ENCODE measurements at places on chromosomes 16 and 17.
A peak's percentile ranks its signal among the peaks of the same experiment; 100 is the strongest.

GRCh38 chr17:32277284-32277683 is 11.7 kb downstream of the RHBDL3 start:
- DNase-seq, result no peak

- no peak for DNase-seq
These were observed 375.7 kb upstream of the CDH11 start for GRCh38 chr16:65497571-65497970.

DNA sequence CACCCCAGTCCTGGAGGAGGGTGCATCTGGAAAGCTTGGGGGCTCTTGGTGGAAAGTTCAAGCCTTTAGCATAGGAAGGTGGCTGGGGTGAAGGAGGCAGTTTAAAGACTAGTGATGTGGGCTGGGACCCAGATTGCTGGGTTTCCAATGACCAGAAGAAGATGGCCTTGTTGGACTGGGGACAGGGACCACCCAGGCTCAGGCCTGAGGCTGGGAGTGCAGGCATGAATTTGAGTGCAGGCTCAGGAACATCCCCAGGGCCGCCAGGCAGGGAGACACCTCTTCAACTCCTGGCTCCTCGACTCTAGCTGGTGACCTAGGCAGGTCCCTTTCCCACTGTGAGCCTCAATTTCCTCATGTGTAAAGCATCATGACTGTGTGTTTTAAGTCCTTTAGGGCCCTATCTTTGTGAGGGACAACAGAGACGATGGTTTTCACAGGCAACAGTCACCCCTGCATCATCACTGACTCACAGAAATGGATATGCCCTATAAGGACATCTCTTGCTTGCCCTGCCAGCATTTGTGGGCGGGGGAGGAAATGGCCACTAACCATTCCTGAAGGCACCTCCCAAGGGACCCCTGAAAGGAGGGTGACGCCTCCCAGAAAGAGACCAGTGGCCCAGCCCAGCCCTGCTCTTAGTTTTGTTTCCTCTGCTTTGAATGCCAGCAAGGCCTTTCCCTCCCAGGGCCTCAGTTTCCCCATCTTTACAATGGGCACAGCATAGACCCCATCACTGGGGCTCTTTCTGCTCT is 11.1 kb downstream of the NLRC5 start:
- peak; percentile 85 for DNase-seq

DNA sequence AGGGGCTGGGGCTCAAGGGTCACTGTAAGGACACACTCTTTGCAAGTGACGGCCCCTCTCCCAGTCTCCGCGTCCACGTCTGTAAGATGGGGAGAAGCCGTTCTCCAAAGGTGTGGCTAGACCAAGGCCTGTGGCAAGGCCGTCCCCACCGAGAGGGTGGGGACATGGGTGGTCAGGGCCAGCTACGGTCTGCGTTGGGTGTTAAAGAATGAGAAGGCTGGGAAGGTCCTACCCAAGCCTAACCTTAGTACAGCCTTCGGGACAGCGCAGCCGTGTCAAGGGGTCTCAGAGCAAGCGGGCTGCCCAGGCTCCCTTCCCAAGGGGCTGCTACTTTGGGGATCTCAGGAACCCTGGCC is 1.9 kb downstream of the C1QTNF8 start:
- no peak for DNase-seq

DNA sequence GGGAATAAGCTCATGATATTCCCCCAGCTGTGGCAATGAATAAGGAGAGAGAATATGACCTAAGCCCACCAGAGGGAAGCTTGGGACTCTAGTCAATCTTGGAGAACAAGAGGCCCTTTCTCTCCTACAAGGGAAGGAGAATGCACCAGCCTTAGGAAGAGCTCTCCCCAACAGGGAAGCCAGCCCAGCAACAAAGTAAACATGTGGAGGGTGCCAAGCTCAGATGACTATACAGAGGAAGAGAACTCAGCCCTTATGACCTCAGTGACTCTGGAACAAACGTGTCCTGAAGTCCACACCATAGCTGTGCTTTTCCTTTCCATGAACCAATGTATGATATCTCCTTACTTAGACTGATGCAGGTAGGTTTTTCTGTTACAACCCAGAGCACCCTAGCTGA is 219.7 kb downstream of the GSG1L start:
- DNase-seq, result no peak

GRCh38 chr17:41521574-41522261 is 3.0 kb upstream of the KRT15 start:
- DNase-seq, result peak; percentile 44

- no peak for DNase-seq
These were observed 30.9 kb downstream of the FAM222B start for GRCh38 chr17:28811651-28812090.

GRCh38 chr17:47057830-47058229 is 78.8 kb upstream of the RPRML start:
- DNase-seq, result no peak

DNA sequence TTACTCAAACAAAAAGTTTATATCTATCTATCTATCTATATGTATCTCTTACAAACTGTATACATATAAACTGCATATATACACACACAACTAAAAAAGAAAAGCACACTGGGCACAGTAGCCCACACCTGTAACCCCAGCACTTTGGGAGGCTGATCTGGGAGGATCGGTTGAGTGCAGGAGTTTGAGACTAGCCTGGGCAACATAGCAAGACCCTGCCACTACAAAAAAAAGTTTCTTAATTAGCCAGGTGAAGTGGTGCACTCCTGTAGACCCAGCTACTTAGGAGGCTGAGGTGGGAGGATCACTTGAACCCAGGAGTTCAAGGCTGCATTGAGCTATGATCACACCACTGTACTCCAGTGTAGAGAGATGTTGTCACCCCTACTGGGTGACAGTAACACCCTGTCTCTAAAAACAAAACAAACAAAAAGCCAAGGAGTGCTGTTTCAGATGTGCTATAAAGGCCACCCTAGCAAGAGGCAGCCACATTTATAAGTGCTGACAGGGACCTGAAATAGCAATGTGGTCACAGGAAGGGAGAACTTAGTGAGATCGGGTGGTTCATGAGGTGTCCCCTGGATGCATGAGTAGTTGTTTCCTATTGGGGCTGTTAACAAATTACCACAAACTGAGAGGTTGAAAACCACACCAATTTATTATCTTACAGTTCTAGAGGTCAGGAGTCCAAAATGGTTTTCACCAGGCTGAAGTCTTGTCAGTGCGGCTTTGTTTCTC is 4.8 kb downstream of the CD2BP2 start:
- no peak for DNase-seq

- peak; percentile 32 for DNase-seq
These were observed 18.5 kb downstream of the TOP2A start for GRCh38 chr17:40399185-40399584.

GRCh38 chr16:73390936-73391335 is 343.0 kb upstream of the ZFHX3 start:
- peak; percentile 88 for DNase-seq

GRCh38 chr17:28733346-28733745 is 4.8 kb downstream of the NEK8 start:
- DNase-seq, result no peak

GRCh38 chr17:32976131-32976530 is 15.5 kb upstream of the SPACA3 start:
- no peak for DNase-seq

- DNase-seq, result no peak
These were observed 6.1 kb upstream of the STAC2 start for GRCh38 chr17:39231591-39232551.

GRCh38 chr16:85923153-85924021 is 24.4 kb downstream of the IRF8 start:
- no peak for DNase-seq

DNA sequence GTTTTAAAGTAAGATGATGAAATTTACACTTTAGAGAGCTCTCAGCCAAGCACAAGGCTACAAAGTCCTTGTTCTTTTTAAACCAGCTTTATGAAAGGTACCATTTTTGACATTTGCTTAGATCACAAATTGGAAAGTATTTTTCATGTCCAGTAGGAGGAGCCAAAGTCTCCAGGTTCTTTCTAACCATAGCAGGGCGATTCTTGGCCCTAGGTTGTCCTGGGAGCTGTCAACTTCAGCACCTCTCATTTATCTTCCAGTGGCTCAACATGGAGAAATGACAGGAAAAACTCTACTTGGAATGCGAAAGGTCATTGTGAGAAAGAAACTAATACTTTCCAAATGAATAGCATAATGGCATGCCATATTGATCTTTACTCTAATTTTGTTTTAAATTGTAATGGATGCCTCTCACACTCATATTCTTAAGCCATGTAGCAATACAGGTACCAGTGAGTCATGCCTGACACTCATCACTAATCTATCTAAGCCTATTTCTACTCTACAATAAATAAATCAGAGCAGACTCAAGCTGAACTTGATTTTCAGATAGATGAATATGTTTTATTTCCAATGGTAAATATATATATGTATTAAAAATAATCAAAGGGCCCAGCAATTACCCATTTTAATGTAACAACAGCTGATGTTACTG is 919.1 kb upstream of the EEF2KMT start:
- DNase-seq, result no peak

- no peak for DNase-seq
These were observed 35.0 kb downstream of the NECAB2 start for GRCh38 chr16:84003038-84003437.

DNA sequence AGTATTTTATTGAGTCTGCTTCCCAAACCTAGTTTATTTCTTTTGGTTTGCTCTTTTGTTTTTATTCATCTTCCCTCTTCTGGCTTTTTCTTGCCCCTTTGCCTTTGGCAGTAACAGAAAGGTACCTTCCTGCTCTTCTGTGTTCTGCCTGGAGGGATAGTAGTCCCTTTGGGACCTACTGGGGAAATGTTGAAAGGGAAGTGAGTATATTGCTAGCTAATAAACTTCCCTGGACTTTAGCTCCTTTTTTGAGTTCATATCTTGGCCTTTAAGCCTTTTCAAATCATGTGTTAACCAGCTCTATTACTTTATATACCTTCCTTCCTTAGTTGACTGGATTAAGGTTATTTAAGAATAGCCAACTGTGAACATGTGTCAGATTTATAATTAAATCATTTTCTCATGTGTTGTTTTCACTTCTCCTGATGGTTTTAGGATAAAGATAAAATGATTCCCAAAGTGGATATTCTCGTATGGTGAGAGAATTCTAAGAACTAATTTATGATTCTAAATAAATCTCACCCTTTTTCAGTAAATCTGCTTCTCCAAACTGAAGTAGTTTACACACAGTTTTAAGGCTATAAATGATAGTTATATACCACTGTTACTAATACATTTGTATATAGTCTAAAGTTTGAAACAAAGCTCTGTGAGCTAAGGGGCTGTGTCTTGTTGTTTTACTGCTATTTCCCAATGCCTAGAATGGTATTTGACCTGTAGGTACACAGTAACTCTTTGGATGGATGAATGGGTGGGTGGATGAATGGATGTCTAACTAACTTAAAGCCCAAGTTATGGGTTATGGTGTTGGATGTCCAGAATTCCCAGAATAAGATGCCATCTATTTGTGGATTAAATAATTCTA is 45.7 kb downstream of the OMG start:
- DNase-seq, result no peak

GRCh38 chr16:87877942-87878507 is 8.7 kb upstream of the SLC7A5 start:
- DNase-seq, result no peak

DNA sequence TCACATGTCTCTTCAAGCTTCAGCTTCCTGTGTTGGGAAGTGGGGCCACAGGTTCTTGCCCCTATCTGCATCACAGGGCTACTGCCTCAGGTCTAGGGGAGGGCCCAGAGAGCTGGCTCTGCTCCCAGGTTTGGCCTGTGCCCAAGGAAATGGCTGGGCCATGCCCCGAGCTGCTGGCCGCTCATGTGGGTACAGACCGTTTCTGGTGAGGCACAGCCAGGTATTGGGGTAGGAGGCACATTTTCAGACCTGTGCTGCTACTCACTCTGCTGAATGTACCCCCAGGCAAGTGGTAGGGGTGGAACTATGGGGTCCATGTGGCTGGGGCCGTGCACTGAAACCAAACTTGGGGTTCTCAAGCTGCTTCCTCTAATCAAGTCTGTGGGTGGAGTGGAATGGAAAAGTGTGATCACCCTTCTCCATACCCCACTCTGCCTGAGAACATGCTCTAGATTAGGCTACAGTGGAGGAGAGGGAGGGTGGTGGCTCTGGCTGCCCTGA is 4.6 kb downstream of the GAS2L2 start:
- DNase-seq, result no peak

DNA sequence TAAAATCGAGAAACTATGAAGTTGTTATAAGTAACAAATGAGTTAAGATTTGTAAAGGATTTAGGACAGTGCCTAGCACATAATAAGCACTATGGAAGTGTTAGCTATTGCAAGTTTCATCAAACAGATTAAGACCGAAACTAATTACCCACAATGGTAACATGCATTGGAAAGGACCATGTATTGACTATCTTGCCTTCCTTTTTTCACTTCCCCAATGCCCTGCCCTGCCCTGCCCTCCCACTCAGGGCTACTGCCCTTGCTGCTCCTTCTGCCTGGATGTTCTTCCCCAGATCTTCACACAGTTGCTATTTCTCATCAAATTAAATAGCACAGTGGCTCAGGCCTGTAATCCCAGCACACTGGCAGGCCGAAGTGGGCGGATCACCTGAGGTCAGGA is 202.1 kb upstream of the PSMD7 start:
- DNase-seq, result no peak

- no peak for DNase-seq
These were observed 43.6 kb downstream of the NFATC3 start for GRCh38 chr16:68128577-68129305.

GRCh38 chr17:81930142-81931125 is 2.9 kb upstream of the MAFG start:
- no peak for DNase-seq

GRCh38 chr17:79536212-79536840 is 74.5 kb downstream of the RBFOX3 start:
- DNase-seq, result no peak

DNA sequence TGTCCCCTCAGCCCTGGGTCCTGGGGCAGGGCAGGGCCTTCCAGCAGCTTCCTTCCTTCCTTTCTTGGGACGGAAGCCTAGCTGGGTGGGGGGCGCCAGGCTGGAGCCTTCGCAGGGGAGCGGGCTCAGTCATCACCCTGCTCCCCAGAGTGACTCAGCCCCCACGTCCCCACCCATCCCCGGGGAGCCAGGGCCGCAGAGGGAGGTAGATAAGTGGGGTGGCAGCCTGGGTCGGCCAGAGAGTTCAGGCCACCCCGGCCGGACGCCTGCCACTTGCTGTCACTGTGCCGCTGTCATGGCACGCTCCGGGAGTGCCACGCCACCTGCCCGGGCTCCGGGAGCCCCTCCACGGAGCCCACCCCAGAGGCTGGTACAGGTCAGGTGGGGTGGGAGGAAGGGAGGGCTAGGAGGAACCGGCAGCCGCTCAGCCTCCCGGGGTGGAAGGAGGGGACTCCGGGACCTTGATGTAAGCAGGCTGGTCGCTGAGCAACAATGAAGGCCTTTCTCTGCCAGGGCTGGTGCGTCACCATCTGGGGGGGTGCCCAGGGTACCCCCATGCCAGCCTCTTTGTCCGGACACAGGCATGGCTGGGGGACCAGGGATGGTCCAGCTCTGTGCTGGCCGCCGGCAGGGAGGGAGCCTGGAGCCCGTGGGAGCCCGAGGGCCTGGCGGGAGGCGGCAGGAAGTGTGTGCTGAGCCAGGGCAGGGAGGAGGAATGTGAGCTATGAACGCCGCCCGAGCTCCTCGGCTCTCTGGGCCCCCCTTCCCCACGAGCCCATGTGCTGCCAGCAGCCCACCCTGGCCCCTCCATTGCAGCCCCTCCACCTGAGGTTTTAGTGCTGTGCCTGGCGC is 6.6 kb downstream of the NHERF2 start:
- no peak for DNase-seq

- DNase-seq, result no peak
These were observed 277.1 kb downstream of the CEP112 start for GRCh38 chr17:65914784-65915342.

Measured in AG09309 (cell line).